ENCODE measurements at places on chromosomes 16 and 17.
A peak's percentile ranks its signal among the peaks of the same experiment; 100 is the strongest.

DNA sequence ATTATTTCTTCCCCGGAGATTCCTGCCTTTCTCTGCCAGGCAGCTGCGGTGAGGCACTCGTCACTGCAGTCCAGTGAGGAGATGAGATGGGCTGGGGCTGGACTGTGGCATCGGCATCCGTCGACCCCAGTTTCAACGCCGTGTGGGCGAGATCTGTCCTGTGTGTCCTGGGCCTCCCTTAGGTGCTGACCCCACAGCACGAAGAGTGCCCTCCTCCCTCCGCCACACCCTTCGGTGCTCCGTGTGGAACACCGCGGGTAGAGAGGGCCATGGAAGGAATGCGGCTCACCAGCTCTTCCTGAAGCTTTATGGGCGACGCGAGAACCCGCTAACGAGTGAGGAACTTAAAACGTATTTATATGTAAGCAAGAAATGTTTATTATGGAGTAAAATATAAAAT is 17.6 kb downstream of the ACSF3 start:
- DNase-seq: no peak

- no peak for DNase-seq
Measured at GRCh38 chr17:57133486-57133885, 48.4 kb downstream of the AKAP1 start.

- DNase-seq: no peak
Measured at GRCh38 chr17:20706751-20707373, 127.3 kb downstream of the CDRT15L2 start.

- DNase-seq: peak; percentile 38
Measured at GRCh38 chr17:78414178-78415162, 36.0 kb downstream of the PGS1 start.

- no peak for DNase-seq
Measured at GRCh38 chr16:1237990-1238389, 2.5 kb upstream of the TPSAB1 start.

GRCh38 chr16:89491238-89491869 is 993 bp upstream of the ANKRD11 start:
- DNase-seq: no peak

- DNase-seq: no peak
Measured at GRCh38 chr16:53692146-53692545, 11.5 kb downstream of the RPGRIP1L start.

- DNase-seq: peak; percentile 17
Measured at GRCh38 chr16:48317614-48318315, 67.4 kb downstream of the SIAH1 start.

- DNase-seq: no peak
Measured at GRCh38 chr17:2700491-2701141, 10.9 kb downstream of the CLUH start.

DNA sequence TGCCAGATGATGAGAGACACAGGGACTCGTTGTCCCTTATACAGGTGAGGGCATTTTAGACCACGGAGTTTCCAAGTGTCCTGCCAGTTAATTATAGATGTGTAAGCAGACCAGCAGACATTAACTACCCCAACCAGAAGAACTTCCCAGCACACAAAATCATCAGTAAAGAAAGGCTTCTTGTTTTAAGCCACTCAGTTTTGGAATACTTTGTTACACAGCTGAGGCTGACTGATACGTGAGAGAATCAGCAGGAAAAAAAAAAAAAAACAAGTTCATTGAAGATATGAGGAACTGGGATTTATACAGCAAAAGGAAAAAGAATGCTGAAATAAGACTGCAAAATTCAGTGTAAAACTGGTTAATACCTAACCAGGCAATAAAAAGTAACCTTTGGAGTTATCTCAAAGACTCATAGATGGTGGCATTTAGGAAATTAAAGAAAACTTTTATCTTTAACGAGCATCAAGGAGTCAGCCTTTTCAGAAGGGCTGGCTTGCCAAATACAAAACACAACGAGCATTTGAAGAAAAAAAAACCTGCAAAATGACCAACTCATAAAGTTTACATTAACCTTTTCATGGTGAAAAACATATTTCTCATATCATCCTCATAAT is 28.1 kb downstream of the TMEM238L start:
- DNase-seq: no peak

- DNase-seq: peak; percentile 77
Measured at GRCh38 chr17:64780096-64781013, 118.2 kb upstream of the SMURF2 start.

- no peak for DNase-seq
Measured at GRCh38 chr16:81752225-81752875, 26.7 kb upstream of the PLCG2 start.

GRCh38 chr17:33385713-33386112 is 92.6 kb upstream of the ASIC2 start:
- no peak for DNase-seq

DNA sequence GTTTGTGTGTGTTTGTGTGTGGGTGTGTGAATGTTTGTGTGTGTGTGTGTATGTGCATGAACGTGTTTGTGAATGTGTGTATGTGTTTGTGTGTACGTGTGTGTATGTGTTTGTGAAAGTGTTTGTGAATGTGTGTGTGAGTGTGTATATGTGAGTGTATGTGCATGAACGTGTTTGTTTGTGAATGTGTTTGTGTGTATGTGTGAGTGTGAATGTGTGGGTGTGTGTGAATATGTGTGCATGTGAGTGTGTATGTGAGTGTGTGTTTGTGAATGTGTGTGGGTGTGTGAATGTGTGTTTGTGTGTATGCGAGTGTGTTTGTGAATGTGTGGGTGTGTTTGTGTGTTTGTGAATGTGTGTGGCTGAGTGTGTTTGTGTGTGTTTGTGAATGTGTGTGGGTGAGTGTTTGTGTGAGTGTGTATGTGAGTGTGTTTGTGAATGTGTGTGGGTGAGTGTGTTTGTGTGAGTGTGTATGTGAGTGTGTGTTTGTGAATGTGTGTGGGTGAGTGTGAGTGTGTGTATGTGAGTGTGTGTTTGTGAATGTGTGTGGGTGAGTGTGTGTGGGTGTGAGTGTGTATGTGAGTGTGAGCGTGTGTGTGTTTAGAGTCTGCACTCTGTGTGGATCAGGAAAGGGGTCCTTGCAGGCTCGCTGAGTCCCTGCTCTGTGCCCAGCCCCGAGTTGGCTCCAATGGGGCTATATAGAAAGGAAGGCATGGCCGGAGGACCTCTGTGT is 890 bp upstream of the CD300A start:
- DNase-seq: no peak

DNA sequence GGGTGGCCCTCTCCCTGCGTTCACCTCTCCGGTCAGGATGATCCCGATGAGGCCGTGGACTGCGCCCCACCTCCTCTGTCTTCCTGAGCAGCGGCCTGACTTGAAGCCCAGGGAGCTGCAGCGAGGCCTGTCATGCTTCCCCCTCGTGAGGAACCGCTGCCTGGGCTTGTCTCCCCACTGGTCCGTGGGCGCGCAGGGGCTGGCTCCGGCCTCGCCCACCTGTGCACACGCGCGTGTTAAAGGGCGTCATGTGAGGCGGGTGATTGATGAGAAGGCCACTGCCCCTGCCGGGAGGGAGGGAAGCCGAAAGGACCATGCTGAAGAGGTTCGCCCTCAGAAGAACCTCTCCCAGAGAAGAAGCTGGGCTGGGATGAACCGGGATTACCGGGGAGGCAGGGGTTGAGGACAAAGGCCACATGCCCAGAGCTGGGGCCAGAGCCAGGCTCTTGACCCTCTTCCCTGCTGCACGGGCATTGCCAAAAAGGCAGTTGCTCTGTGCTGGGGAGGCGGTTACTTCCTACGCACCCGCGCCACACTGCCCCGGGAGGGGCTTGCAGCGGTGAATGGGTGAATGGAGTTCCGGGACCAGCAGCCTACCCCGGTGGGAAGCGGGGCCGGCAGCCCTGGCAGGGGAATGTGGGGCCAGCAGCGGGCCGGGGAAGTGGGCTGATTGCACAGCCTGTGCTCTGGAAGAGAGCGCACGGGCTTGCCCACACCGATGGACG is 85.9 kb upstream of the GSE1 start:
- DNase-seq: no peak

GRCh38 chr16:3825103-3825502 is 55.4 kb downstream of the CREBBP start:
- DNase-seq: peak; percentile 17

DNA sequence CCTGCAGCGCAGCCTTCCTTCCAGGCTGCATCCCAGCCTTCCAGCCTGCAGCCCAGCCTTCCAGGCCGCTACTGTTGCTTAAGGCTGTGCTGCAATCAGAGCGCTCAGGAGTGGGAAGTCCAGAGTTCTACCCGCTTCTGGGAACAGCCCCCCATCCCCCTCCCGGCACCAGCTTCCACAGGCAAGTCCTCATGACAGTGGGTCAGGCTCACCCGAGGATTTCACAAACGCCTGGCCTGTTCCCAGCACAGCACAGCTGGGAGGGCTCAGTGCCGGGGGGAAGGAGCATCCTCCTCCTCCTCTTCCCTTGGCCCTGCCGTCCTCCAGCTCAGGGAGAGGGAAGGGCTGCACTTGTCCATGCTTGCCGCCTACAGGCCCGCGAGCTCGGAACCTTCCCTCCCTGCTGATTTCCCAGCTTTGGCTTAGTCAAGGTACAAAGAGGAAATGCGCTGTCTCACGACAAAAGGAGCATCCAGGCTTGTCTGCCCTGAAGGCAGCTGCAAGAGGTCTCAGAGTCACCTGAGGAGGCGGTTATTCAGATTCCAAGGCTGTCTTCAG is 8.3 kb downstream of the SOCS3 start:
- DNase-seq: no peak

GRCh38 chr17:48128400-48128799 is 20.8 kb downstream of the SNX11 start:
- no peak for DNase-seq

- DNase-seq: no peak
Measured at GRCh38 chr16:86391984-86392383, 118.3 kb upstream of the FOXF1 start.

GRCh38 chr16:1770328-1771187 is 785 bp downstream of the NME3 start:
- DNase-seq: peak; percentile 39

GRCh38 chr16:88554711-88555264 is 15.4 kb upstream of the ZC3H18 start:
- no peak for DNase-seq

- DNase-seq: no peak
Measured at GRCh38 chr17:82385559-82386254, 14.1 kb downstream of the UTS2R start.

DNA sequence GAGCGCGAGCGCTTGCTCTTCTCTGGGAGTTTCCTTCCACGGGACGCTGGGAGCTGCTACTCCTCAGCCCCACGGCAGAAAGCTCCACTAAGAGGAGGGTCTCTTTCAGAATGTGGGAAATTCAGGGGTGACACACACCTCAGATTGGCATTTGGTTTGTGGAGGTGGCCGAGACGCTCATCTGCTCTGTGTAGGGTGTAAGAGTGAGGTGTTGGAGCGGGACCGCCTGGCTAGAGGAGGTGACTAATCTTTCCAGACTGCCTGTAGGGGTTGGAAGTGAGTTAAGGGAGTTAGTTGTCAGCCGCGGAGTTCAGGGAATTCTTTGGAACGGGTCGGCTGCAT is 735 bp downstream of the PSMD11 start:
- DNase-seq: peak; percentile 42

DNA sequence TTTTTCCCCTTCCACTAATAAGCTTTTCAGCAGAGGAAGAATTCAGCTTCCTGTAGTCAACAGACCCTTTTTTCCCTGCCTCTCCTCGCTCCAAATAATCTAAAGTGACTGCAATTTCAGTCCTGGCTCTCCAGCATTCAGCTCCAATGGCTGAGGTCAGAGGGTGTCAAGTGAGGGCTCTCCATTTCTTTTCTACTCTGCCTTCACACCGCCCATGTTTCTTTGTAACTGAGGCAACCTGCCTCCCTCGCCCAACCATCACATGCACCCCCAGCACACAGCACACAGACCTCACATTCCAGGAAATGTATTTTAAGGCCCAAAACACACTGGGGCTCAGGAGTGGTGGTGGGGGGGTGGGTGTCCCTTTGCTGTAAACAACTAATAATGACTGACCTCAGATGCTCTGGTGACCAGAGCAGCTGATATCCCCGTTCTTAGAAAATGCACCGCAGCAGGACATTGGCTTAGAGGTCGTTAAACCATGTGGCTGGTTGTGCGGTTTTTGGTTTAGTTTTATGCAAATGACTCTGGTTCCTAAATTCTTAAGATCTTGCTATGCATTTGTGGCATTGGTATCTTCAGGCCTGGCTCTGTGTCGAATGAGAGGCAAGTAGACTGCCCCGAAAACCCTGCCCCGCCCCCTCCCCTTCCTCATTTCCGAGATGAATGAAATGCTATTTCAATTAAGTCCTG is 203.6 kb downstream of the ZFHX3 start:
- no peak for DNase-seq

- DNase-seq: no peak
Measured at GRCh38 chr16:22674832-22675191, 139.2 kb upstream of the HS3ST2 start.

GRCh38 chr16:84514295-84514873 is 9.9 kb upstream of the MEAK7 start:
- no peak for DNase-seq

DNA sequence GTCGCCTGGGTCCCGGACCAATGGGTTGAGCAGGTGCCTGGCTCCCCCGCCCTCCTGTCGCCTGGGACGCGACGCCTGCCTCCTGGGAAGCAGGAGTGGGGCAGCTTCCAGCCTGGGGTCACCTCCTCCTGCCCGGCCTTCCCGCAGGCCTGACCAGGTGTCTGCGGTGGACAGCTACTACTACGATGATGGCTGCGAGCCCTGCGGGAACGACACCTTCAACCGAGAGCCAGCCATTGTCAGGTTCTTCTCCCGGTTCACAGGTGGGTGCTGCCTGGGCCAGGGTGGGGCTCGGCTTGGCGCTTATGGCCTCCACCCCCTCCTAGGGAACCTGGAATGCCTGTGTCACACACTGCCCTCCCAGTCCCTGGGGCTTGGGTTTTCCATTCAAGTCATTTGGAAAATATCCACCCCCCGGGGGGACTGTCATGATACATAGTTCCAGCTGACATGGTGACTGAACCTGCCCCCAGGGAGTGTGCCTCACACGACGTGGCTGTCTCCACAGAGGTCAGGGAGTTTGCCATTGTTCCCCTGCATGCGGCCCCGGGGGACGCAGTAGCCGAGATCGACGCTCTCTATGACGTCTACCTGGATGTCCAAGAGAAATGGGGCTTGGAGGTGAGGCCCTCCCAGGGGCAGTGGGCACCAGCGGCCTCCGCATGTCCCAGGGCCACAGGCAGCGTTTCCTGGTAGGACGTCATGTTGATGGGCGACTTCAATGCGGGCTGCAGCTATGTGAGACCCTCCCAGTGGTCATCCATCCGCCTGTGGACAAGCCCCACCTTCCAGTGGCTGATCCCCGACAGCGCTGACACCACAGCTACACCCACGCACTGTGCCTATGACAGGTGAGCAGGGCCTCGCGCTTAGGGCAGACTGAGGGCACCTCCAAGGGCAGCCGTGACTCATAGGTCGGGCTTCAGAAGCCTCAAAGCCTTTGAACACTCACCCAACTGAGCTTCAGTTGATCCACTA is 2.3 kb downstream of the DNASE1 start:
- DNase-seq: no peak

GRCh38 chr17:77304746-77305473 is 164.1 kb downstream of the SEC14L1 start:
- DNase-seq: no peak

DNA sequence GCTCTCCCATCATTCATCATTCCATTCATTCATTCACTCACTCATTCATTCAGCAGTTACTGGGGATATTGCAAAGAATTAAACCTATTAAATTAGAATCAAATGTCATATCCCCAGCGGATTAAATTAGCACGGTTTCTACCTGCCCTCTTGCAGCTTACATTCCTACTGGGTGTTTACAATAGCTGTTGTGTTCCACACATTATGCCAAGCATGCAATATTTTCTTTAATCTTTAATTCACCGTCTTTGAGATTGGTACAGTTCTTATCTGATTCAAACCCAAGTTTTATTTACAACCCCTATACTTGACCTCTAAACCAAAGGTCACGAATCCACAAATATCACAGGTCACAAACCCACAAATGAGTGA is 727 bp upstream of the USP31 start:
- DNase-seq: no peak

GRCh38 chr17:45780921-45781320 is 3.2 kb upstream of the CRHR1 start:
- no peak for DNase-seq

Data from T-helper 2 cell treated with Interferon-gamma antibody and Interleukin-4, amounts not matched to agents 5 μg/mL and 100 μg/mL, for 36 hours (primary cell).